ENCODE measurements at places on chromosomes 3 and 15.

DNA sequence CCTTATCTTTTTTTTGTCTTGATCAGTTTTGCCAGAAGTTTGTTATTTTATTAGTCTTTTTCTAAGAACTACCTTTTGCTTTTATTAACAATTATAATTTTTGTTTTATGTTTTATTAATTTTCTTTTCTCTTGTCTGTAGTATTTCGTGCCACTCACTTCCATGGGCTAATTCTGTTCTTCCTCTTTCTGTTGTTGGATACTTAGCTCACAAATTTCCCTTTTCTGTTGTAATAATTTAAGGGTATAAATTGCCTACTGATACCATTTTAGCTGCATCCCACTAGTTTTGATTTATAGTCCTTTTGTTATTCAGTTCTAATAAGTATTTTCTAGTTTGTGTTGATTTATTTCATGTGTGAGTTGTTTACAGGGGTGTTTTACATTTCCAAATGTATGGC lies 48.6 kb downstream of the SNRK start:
- no peak for DNase-seq

DNA sequence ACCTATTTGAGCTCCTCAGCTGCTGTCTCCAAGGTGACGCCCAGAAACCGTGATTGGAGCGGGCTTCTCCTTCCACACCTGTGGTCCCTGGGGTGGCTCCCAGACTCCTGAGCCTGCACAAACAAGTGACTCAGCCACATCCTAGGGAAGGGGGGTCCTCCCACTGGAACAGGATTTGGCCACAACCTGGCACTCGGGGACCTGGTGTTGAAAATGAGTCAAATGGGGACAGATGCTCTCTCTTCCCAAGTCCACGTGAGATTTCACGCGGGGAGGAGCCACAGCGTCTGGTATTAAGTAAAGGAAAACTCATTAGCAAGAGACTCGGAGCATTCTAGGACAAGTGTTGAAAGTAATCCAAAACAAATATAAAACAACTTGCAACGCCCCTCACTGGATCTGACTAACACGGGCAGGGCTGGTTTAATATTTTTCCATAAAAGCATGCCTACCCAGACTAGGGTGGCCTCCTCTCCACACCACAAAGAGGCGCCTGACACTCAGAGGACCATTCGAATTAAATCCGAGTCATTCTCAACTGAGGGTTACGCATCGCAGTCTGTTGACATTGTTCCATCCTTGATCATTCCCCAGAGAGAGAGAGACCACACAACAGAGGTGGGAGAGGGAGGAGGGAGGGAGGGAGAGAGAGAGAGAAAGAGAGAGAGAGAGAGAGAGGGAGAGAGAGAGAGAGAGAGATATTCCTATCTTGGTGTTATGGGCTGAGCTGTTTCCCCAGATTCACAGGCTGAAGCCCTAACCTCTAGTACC lies 74.4 kb downstream of the MGLL start:
- DNase-seq = no peak

DNA sequence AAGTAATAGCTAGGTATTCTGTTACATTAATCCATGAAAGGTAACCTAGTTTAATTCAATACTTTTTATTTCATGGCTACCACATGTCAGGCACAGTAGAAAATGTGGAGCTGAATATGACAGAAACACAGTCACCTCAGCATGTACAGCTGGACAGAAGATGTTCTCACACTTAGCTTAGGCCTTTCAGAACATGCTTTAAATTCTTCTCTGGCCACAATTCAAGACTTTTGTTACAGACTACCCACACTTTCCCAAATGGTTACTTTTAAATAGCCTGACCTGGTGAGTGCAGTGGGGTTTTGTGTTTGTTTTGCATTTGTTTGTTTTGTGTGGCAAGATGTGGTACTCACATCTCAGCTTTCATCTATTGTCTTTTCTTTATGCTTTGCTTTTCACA lies 1079.5 kb downstream of the IGSF11 start:
- no peak for DNase-seq

- DNase-seq = no peak
Measured at GRCh38 chr15:31871166-31871886, 159.0 kb upstream of the CHRNA7 start.

DNA sequence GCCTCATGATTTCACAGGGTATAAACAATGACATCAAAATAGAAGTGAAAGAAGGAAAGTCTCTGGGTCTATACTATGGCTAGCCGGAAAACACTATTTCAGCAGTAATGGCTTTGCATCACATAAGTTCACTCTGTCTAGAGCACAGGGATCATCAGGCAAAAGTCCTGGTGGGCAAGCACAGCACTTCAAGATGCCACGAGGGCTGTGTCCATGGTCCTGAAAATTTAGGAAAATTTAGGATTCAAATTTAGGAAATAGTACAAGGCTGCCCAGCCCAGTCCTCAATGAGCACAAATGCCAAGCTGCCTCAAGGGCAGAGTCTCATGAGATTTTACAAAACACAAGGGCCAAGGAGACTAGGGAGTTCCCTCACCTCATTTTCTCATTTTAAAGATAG lies 54.1 kb downstream of the RORA start:
- DNase-seq = no peak

DNA sequence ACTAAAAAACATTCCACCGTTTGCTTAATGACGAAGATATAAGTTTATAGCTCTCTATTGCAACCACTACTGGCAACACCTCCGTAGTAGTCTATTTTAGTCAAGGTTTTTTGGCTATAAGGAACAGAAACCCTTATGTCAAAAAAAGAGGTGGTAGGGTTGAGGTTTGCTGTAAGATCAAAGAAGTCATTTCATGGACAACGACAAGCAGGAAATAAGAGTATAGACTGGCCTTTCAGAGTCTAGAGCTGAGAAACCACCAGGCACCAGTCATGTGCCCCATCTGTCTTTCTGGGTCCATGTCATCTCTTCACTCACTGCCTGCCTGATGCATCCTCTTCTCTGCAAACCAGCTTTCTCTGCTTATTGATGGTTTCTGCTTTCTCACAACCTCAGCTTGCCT lies 42.7 kb downstream of the THBS1 start:
- no peak for DNase-seq

GRCh38 chr3:148466980-148467740 lies 230.5 kb upstream of the AGTR1 start:
- no peak for DNase-seq

DNA sequence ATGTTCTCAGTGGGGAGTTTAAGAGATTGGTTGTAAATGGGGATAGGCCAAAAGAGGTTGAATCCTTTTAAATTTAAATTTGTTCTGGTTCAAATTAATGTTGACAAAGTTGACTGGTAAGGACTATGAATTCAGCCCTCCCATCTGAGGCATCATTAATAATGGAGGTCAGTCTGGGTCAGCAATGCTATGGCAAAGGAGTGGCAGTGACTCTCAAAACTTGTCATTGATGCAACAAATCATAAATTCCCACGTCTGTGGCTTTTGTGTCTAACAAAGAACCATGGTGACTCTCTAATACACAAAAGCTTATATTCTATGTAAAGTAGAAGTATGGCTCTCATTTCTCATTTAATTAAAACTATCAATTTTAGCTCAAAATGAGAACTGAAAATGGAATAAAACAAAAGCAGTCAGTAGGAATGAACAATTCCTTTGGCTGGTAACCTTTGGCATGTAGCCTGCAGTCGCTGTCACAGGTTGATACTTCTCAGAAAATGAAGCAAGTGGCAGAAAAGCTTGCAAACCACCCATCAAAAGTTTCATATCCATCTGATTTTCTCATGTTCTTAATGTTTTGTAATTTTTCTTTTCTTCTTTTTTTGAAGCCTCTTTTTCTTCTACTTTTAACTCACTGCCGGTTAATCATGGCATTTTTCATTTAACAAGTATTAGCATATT lies 12.2 kb upstream of the ZBED2 start:
- DNase-seq = no peak

GRCh38 chr3:178623666-178624255 lies 87.5 kb downstream of the KCNMB2 start:
- no peak for DNase-seq

DNA sequence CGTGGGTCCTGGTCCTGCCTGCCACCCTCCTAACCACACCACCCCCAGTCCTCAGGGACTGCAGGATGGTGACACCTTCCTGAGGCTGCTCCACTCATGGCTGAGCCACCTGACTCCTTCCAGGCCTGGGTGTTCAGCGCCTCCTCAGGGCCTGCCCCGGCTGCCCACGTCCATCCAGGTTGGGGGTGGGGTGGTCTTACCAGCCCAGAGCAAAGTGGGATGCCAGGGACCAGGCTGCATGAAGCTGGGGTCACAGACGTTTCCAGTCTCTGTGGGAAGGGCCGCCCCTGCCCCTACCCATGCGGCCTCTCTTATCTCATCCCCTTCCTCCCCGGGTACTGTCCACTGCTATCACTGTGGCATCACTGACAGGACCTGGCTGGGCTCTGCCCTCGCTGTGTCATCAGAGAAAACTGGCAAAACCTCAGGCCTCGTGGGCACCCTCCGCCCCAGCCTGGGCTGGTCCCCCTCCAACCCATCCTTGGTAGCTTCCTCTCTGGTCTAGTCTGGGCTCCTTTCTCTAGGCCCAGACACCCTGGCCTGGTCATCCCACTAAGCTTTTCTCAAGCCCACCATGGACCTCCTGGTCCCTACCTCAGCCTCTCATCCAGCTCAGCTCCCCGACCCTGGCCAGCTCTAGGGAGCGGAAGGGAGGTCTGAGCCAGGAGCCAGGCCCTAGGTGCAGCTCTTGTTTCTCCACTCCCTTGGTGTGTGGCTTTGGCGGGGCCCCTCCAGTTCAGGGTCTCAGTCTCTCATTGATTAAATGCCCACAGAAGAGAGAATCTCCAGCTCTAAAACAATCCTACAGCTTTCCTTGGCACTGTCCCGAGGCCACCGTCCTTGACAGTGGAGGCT lies 32.9 kb downstream of the WNT7A start:
- DNase-seq = no peak

DNA sequence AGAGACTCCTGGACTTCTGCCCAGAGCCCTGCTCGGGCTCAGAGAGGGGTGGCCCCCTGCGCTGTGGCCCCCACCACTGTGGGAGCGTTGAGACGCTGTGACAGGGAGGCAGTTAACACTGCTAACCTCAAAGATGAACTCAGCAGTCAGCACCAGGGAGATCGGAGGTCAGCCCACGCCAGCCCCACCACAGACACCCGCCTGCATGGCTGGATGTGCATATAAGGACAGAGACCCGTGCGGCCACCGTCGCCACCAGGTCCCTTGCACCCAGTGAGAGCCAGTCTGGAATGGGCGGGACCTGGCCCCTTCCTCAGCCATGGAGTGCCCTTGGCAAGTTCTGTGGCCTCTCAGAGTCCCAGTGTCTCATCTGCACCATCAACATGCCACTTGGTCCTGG lies 48.5 kb upstream of the FURIN start:
- DNase-seq = no peak

GRCh38 chr15:74604983-74605794 lies 10.4 kb upstream of the CLK3 start:
- DNase-seq = no peak

DNA sequence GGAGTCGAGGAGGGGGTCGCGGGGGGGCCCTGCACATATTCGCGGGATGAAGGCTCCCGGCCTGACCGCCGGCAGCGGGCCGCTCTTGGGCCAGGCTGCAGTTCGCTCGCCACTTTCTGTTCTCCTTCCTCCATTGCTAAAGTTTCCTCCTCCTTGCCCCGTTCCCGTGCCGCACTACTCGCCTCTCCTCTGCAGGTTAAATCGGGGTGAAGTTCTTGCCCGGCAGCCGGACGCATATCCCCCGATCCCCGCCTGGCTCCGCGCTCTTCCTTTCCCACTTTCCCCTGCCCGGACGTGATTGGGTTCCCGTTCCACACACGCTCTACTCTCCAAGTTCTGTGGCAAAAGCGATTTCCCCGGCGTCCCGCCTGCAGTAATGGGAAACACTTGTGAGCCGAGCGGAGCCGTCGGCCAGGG lies 556 bp downstream of the CRYBG3 start:
- DNase-seq = no peak

- no peak for DNase-seq
Measured at GRCh38 chr3:52532517-52532837, 1.2 kb downstream of the NT5DC2 start.

DNA sequence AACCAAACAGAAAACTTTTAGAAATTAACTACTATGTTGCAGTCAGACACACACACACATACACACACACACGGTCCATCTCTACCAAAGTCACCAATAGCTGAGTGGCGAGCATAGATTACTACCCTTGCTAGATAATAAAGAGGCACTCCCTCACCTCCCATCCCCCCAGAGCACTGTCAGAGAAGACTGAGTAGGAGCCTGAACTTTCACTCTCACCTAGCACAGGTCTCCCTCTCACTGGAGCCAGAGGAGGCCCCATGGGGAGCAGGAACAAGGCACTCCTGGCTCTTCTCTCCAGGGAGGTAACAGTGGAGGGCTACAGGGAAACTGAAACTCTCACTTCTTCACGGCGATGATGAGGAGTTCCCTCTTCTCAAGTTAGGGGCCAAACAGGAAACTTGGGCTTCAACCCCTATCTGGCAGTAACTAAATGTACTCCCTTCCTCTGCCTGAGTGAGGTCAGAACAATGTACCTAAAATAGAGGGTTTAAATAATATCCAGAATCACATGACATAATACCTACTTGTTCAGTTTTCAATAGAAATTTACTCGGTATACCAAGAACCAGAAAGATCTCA lies 975.3 kb upstream of the GBE1 start:
- no peak for DNase-seq

GRCh38 chr15:55775316-55775715 lies 32.4 kb upstream of the PRTG start:
- DNase-seq = no peak

DNA sequence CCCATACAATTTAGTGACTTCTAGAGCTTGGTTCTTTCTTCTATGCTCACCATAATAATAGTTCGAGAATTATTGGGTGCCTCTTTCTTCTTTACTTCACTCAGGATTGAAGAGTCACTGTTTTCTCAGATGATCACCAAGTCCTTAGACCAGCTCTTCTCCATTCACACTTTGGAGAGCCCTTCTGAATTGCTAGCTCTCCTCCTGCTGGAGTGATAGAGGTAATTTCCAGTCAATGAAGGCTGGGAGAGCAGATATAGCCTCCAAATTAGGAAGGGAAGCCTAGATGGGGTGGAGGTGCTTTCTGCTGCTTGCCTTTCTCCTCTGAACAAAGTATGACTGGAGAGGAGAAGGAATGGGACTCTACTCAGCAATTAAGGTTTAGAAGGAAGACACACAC lies 10.7 kb upstream of the BBX start:
- DNase-seq = no peak

DNA sequence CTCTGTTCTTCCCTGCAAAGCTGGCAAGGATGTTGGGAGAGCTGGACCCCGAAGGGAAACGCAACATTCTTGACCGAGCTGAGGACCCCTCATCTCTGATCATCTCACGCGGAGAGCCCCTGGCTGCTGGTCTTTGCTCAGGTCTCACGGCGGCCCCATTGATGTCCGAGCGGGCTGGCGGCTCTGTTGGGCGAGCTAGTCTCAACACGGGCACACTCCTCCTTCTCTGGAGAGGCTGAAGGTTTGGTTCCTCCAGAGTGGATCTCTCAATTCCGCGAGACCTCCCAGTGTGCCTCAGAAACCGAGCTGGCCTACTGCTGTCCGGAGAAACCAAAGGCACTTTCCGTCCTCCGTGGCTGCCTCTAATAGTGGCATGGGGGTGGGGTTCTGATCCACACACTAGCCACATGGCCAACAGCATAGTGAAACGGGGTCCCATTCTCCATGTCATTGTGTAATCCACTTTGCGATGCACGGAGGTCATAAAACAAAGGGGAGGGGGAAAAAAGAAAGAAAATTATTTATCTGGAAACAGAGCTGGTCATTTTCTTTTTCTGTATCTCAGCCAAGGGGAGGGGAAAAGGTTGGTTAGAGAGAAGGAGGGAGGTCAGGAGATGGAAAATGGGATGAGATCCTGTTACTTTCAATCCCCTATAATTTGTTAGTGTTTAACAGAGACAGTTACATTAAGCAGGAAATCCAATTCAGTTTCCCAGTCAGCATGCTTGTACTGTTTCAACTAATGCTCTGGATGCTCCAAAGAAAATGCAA lies 1.3 kb downstream of the CCDC80 start:
- DNase-seq = no peak

Data from activated CD4-positive, alpha-beta T cell treated with anti-CD3 and anti-CD28 coated beads, Interleukin-2, amount 50 U/mL, for 24 hours (primary cell).